ENCODE measurements at places on chromosomes 16 and 17. TPM values are rescaled to one million over a fixed set of nuclear protein-coding genes. Genes with fewer than 3 reads are reported as not detected.

The CLEC19A gene
- polyA plus RNA-seq, result not detected

The GABARAPL2 gene
- polyA plus RNA-seq, result 204 TPM

The ATP2A3 gene
- 29.6 TPM for polyA plus RNA-seq

The TP53TG3F gene
- not detected for polyA plus RNA-seq

The COQ7 gene
- 14.3 TPM for polyA plus RNA-seq

All from immature natural killer cell (primary cell).